Endodermal cell (in vitro differentiated cells): ENCODE measurements at places on chromosomes 6 and 20. TPM values are rescaled to one million over a fixed set of nuclear protein-coding genes. Genes with fewer than 3 reads are reported as not detected.

EBF4 gene
- total RNA-seq: 3.9 and 6.4 TPM in 2 replicates

ATP6V1G2 gene
- 2.1 and 2.7 TPM in 2 replicates for total RNA-seq

ERVFRD-1 gene
- not detected in 2 replicates for total RNA-seq

TTBK1 gene
- total RNA-seq: 0.61 and 0.62 TPM in 2 replicates

DAAM2 gene
- total RNA-seq: 0.23 to 0.33 TPM (median 0.27 TPM) in 3 replicates

BPIFB2 gene
- not detected in 2 replicates for total RNA-seq

DEFB112 gene
- not detected in 2 replicates for total RNA-seq

BMP2 gene
- total RNA-seq: 119 and 132 TPM in 2 replicates

DNA sequence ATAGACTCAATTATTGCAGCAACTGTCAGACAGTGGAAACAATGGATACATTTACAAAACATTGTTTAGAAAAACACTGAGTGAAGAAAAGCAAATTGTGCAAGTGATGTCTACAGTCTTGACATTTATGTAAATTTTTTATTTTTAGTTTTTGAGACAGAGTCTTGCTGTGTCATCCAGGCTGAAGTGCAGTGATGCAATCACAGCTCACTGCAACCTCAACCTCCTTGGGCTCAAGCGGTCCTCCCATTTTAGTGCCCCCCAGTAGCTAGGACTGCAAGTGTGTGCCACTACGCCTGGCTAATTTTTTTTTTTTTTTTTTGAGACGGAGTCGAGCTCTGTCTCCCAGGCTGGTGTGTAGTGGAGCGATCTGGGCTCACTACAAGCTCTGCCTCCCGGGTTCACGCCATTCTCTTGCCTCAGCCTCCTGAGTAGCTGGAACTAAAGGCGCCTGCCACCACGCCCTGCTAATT, 9.7 kb downstream of the CNBD2 start:
- H3K36me3 ChIP-seq: no peaks in the 10 kb centered on the region
- no peak for DNase-seq
- H3K27me3 ChIP-seq: no peaks in the 10 kb centered on the region
- no peak overlapping the region for H3K4me3 ChIP-seq
- H3K4me1 ChIP-seq: no peaks in the 10 kb centered on the region

DNA sequence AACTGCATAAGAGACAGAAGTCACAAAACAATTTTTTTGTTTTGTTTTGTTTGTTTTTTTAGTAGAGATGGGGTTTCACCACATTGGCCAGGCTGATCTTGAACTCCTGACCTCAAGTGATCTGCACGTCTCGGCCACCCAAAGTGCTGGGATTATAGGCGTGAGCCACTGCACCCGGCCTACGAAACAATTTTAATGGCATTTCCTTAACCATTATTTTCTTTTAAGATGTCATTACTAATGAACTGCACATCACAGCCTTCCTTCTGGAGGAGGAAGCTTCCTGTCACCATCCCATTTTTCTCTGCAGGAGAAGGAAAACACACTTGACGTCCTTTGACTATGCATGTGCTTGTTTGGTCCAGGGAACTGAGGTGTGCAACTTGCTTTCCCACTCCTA, 125.3 kb upstream of the AKIRIN2 start:
- DNase-seq: no peak
- H3K36me3 ChIP-seq: no peaks in the 10 kb centered on the region
- no peak overlapping the region for H3K4me3 ChIP-seq
- no peak overlapping the region for H3K27ac ChIP-seq
- H3K4me1 ChIP-seq: no peaks in the 10 kb centered on the region

DNA sequence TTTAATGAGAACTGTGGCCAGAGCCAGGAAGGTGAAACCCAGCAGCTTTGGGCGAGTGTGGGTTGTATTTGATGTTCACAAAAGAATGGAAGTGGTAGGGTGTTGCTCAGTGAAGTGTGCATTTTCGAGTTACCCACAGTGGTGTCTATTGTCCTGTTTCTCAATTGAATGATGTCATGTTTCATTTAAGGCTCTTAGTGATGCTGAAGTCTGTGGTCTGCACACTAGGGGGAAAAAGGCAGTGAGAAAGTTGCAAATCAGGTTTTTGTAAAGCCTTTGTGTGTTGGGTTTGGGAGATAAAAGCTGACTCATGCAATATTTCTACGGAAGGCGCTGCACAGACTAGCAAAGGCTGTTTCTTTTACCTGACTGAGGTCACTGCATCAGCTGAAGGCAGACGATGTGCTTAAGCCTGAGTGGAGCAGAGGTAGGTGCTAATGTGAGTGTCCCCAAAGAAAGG, 121.1 kb downstream of the PLEKHG1 start:
- no peaks in the 10 kb centered on the region for H3K4me1 ChIP-seq
- no peak for DNase-seq
- peak overlapping the region; percentile 98 for H3K27ac ChIP-seq
- H3K36me3 ChIP-seq: no peaks in the 10 kb centered on the region
- H3K4me3 ChIP-seq: no peak overlapping the region
- no peaks in the 10 kb centered on the region for H3K27me3 ChIP-seq

GRCh38 chr6:81465859-81466258, 286.6 kb downstream of the TENT5A start:
- H3K27ac ChIP-seq: no peak overlapping the region
- DNase-seq: peak; percentile 65
- H3K27me3 ChIP-seq: no peaks in the 10 kb centered on the region
- H3K36me3 ChIP-seq: no peaks in the 10 kb centered on the region
- no peak overlapping the region for H3K4me3 ChIP-seq
- H3K4me1 ChIP-seq: no peaks in the 10 kb centered on the region
